ENCODE measurements at places on chromosomes 5 and 9.

- DNase-seq: peak; percentile 83
Observed at GRCh38 chr9:127930231-127931091, at the start of gene PIP5KL1. PIP5KL1 (minus strand) TSS chr9:127930777; CDS start chr9:127930752, 25 bp downstream.

- DNase-seq: no peak
Observed at GRCh38 chr5:32285510-32286138, 27.1 kb downstream of the MTMR12 start.

DNA sequence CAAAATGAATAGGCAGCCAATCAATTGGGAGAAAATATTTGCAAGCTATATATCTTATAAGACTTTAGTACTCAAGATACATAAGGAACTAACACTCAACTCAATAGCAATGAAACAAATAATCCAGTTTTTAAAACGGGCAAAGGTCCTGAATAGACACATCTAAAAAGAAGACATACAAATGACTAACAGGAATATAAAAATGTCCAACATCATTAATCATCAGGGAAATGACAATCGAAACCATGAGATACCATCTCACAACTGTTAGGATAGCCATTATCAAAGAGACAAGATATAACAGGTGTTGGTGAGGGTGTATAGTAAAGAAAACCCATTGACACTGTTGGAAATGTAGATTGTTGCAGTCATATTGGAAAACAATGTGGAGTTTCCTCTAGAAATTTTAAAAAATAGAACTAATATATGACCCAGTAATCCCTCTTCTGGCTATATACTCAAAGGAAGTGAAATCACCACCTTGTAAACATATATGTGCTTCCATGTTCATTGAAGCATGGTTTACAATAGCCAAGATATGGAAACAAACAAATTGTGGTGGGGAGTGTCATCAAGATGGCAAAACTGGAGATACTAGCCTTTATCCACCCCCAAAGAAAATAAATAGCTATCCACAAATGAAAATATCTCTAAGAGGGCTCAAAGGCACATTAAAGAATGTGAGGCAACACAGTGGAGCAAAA lies 13.9 kb upstream of the BTNL3 start:
- DNase-seq: no peak

- DNase-seq: peak; percentile 67
Observed at GRCh38 chr9:7756088-7756487, 43.5 kb downstream of the DMAC1 start.

DNA sequence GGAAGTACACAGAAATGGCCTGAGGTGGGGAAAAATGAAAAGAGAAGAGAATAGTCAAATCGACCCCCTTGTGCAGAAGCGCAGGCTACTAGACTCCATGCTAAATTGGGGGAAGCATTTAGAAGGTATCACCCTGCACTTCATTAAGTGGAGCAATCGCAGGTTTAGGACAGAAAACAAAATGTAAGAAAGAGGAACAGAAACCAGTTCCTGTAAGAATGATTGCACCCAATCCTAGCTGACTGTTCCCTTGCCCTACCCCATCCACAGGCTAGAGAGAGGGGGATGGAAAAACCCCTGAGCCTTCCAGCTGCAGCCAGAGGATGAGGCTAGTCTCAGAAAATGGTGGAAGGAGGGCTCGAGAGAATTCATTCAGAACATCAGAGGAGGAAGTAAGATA lies 23.9 kb upstream of the PPP1R2B start:
- no peak for DNase-seq

DNA sequence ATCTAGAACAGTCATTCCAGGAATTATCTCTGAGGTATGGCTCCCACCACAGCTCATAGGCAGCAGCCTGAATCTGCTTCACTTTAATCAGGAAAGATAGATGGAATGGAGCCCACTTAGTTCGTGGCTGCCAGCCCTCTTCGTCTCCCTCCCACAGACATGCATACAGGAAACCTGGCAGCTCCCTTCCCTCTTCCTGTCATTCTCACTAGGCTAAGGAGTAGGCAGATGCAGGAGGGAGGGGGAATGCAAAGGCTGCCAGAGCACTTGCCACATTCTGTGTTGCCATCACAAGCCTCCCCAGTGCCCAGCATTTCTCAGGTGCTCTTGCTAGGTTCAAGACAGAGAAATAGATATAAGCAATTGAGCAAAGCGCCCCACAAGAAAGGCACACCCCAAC lies 378.9 kb downstream of the ELAVL2 start:
- DNase-seq: no peak

- DNase-seq: peak; percentile 25
Observed at GRCh38 chr5:176995896-176996767, 10.4 kb downstream of the UIMC1 start.

GRCh38 chr9:75889977-75890471 lies 449 bp upstream of the PCSK5 start:
- peak; percentile 73 for DNase-seq

DNA sequence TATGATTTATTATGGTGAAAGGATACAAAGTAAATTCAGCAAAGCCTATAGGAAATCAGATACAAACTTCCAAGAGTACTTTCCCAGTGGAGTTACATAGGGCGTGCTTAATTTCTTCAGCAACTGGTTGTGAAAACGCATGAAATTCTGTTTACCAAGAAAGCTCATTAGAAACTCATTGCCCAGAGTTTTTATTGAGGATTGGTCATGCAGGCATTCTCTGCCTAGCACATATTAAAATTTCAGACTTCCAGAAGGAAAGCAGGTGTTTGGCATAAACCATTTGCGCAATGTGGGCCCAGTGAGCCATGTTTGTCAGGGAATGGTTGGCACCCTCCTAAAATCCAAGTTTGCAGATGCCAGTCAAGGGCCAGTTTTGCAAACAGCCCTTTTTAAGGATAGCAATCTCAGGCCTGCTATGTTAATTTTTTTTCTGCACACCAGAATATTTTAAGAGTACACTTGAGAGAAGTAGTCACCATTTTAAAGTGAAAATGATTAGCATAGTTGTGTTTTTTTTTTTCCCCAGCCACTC lies 311.1 kb upstream of the CHD1 start:
- DNase-seq: no peak

GRCh38 chr5:78727786-78728761 lies 79.5 kb upstream of the LHFPL2 start:
- peak; percentile 78 for DNase-seq

DNA sequence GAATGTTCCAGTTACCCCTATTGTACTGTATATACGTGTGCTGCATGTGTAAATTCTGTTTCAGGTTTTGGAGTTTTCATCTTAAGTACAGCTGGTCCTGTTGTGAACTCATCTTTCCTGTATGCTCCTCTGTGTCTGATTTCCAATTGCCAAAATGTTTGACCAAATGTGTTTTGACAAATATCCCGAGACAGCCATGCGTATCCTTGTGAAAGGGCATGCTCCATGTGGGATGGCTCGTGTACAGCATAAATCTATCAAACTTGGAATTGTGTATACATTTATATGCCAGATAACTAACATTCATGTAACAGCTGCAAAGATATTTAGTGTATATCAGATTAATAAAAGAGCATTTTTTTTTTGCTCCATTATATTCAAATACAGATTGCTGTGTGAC lies 69.5 kb upstream of the IQGAP2 start:
- DNase-seq: no peak

GRCh38 chr9:133233681-133234432 lies 24.8 kb upstream of the OBP2B start:
- no peak for DNase-seq

DNA sequence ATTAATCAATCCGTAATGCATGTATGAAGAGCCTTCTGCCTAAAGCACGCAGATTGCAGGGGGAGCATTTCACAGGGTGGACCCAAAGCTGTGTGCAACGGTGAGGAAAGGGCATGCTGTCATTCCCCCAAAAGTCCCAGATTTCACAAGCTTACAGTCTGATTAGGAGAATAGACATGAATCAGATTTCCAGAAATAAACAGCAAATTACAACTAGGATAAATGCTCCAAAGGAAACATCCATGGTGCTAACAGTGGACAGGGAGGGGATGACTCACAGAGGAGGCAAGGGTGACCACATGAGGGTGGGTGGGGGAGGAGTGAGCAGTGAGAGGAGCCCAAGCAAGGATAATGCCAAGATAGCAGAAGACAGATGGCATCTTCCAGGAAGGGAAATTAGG lies 258.4 kb upstream of the TAS2R1 start:
- DNase-seq: peak; percentile 78

DNA sequence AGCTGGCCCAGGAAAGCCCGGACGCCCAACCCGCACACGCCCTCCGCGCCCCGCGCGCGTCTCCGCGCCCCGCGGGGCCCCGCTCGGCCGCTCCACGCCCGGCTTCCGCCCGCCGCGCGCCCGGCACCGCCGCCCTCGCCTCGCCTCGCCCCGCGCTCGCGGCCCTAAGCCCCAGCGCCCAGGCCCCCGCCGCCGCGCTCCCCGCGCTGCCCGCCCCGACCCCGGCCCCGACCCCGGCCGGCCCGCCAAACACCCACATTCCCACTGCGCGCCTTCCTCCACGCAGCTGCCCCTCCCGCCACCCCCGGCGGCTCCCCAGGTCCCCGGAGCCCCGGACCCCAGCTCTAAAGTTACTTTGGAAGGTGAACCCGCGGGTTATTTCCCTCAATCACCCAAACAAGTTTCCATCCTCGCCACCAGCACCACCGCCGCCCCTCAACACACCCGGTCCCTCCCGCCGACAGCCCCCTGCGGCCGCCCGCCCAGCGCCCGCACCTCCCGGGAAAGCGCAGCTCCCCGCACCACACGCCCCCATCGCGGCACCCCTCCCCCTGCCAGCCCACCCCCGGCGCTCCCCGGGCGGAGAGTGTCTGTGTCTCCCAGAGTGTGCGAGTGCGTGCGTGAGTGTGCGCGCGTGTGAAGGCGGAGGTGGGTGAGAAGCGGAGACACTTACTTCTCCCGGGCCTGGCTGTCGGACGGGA lies 439 bp downstream of the SSBP2 start:
- peak; percentile 24 for DNase-seq

- DNase-seq: no peak
Observed at GRCh38 chr9:35484406-35484805, 5.5 kb upstream of the RUSC2 start.

GRCh38 chr5:173941758-173942401 lies 47.1 kb upstream of the C5orf47 start:
- peak; percentile 60 for DNase-seq

GRCh38 chr5:112685931-112686330 lies 51.8 kb upstream of the APC start:
- no peak for DNase-seq

DNA sequence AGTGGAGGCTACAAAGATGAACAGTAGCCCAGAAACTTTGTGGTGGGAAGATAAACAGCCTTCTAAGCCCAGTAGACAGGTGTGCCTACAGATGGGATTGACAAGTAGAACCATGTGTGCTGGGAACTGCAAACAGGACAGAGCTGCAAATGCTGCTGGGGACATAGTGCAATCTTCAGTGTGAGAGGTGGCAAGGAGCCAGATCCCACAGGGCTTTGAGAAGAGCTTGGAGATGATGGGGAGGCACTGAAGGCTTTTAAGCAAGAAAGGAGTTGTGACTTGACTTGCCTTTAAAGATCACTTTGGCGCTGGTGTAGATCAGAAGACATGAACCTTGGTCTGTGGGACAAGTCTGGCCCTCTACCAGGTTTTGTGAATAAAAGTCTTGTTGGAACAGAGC lies 675.2 kb downstream of the ACTL7B start:
- no peak for DNase-seq

GRCh38 chr9:3756071-3756470 lies 230.3 kb upstream of the RFX3 start:
- peak; percentile 47 for DNase-seq

- no peak for DNase-seq
Observed at GRCh38 chr5:165185716-165186115, 1680.3 kb downstream of the MAT2B start.

DNA sequence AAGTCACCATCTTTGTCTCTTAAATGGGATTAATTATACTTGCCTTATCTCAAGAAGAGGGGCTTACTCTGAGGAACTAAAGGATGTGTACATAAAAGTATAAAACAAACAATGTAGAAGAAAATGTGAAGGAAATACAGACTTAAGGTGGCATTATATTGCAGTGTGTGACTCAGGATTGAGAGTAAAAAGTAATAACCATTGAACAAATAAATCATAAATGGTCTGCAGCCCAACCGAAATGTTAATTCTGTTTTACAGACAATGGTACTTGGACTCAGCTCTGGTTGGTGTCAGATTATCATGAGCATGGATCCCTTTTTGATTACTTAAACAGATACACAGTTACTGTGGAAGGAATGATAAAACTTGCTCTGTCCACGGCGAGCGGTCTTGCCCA lies 37.4 kb downstream of the TGFBR1 start:
- DNase-seq: no peak

- peak; percentile 68 for DNase-seq
Observed at GRCh38 chr5:50751064-50751657, 84.7 kb downstream of the PARP8 start.

GRCh38 chr9:3721096-3721495 lies 195.3 kb upstream of the RFX3 start:
- no peak for DNase-seq

DNA sequence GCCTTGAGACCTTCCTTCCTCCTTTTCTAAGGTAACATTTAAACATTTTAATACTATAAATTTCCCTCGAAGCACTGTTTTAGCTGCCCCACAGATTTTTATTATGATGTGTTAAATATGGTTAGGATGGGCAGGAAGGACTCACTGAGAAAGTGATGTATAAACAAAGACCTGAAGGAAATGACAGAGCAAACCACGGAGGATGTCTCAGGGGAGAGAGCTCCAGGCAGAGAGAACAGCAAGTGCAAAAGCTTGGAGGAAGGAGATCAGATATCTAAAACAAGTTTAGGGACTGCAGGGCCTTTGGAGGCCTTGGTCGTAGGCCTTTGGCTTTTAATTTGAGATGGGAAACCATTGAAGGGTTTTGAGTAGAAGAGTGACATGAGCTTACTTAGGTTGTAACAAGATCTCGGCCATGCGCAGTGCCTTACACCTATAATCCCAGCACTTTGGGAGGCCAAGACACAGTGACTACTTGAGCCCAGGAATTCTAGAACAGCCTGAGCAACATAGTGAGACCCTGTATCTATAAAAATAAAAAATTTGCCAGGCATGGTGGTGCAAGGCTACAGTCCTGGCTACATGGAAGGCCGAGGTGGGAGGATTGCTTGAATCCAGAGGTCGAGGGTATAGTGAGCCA lies 35.5 kb upstream of the LRRTM2 start:
- DNase-seq: peak; percentile 35

DNA sequence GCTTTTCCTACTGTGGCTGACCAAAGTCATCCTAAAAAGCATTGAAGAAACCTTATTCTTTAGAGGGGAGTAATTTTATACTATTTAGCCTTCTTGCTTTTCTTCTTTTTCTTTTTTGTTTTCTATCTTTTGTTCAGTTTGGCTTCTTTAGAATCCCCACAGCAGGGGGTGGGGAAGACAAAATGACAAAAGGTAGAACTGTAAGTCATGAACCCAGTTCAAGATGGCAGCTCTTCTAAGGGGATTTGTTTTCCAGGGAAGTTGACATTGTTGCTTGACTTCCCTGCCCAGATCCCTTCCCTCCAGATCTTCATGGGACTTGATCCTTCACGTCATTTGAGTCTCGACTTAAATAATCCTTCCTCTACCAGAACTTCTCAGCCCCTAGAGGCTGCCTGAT lies 692.4 kb upstream of the DMAC1 start:
- no peak for DNase-seq

- no peak for DNase-seq
Observed at GRCh38 chr9:22363421-22363887, 83.2 kb upstream of the DMRTA1 start.

All from kidney tubule cell (primary cell).